Gastrocnemius medialis (tissue), 4 donors: ENCODE measurements at places on chromosomes 12 and 14.

DNA sequence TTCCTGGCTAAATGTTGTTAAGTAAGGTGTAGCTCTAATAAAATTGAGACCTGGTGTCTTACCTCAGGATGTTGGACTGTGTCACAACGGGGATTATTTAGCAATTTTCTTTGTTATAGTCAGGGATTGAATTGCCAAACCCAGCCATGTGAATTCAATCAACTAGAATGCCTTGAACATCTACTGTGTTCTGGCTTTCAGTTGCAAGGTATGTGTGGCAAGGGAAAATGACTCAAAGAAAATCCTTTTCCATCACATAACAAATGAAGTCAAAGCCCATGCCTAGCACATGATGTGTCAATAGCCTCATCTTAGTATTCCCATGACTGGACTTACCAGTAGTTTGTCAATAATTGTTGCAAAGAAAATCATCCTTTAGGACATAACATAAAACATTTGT, 519.8 kb upstream of the FLRT2 start:
- no peak for DNase-seq

- no peak for DNase-seq
These were observed 37.9 kb upstream of the BTG1 start for GRCh38 chr12:92183575-92183974.

GRCh38 chr14:81298911-81299310, 78.2 kb upstream of the GTF2A1 start:
- DNase-seq, result no peak

- DNase-seq, result no peak
These were observed 42.3 kb downstream of the CPM start for GRCh38 chr12:68890701-68891113.

GRCh38 chr14:99192028-99192621, 79.9 kb downstream of the BCL11B start:
- no peak for DNase-seq

DNA sequence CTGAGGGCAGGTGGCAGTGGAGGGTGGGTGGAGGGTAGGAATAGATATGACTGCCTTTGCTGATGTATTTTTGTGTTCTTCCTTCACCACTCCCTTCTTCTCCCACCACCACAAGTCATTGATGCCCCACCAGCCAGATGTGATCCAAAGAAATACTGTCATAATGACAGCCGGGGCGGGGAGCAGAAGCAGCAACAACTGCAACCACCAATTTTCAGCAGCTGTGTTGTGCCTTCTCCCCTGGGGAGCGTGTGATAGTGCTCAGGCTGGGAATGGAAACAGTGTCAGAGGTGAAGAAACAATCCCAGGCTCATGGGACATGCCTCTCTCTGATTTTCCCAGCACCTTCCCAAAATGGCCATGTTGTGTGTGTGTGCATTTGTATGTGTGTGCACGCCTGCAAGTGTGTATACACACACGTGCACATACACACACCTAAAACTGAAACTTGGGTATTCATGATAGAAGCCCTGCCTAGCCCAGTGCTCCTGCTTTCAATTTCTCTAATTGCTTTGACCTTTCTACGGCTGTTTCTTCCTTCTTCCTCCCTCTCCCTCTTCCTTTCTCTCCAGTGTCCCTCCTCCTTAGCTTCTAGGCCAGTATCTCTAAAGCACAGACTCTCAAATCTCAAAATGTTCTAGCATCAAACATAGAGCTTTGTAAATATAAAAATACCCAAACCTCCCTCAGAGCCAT, 299.2 kb upstream of the FKBP4 start:
- DNase-seq, result no peak

DNA sequence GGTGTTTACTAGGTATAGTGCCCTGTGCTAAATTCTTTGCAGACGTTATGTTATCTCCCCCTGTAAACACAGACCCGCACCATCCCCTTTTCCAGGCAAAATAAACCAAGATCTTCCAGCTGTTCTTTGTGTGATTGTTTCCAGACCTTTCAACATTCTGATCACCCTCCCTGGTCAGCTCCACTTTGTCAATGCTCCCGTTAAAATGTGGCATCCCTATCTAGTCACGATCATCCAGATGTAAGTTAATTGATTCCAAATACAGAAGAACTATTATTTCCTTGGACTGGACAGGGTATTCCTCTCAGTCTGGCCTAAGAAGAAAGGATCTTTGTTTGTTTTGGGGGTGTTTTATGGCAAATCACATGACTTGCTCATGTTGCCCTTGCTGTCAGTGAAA, 127.6 kb upstream of the ARID2 start:
- DNase-seq, result no peak

DNA sequence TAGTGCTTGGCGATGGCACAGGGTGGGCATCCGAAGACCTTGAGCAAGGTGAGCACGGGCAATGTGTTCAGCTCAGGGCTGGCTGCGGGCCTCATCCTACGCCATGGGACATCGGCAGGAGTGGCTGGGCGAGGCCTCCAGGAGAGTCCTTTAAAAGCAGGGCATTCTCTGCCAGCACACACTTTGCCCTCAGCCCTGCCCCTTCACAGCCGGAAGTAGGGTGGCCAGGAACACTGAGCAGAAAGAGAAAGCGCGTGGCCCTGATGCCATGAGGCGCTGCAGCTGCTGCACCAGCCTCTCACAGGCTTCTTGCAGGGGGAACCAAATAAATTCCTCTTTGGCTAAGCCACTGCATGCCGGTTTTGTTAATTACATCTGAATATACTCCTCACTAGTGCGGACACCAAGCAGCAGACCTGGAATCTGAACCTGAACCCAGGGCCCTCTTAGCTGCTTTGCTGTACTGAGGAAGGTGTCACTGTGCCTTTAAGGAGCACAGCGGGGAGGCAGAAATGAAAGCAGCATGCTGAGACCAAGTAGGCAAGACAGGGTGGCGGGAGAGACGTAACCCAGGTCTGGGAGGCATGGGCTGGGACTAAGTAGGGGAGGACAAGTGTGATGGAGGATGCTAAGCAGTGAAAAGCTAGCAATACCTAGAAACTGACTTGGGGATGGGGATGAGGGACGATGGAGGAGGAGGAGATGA, 155.2 kb downstream of the TTC7B start:
- DNase-seq, result no peak

GRCh38 chr12:9651265-9651729, 18.2 kb upstream of the CLEC2D start:
- DNase-seq, result no peak

GRCh38 chr14:58138714-58139482, 13.1 kb downstream of the ARMH4 start:
- no peak for DNase-seq

DNA sequence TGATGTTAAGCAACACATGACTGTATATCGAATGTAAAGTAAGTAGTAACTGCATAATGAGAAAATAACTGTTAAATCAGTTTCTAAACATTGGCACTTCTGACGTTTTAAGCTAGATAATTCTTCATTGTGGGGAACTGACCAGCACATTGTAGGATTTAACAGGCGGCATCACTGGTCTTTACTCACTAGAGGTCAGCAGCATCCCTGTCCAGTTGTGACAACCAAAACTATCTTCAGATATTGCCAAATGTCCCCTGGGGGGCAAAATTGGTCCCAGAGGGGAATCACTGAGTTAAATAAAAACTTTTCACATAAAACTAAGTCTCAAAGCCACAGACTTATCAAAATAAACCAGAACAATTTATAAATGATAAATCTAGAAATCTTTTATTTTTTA, 65.3 kb downstream of the BLTP3B start:
- no peak for DNase-seq

GRCh38 chr14:70641548-70642302, at the start of gene TTC9:
Gene TTC9, plus strand, starts transcription at chr14:70641916. Its CDS starts 214 bp downstream, at chr14:70642130.
- DNase-seq, result peak; percentile 37

DNA sequence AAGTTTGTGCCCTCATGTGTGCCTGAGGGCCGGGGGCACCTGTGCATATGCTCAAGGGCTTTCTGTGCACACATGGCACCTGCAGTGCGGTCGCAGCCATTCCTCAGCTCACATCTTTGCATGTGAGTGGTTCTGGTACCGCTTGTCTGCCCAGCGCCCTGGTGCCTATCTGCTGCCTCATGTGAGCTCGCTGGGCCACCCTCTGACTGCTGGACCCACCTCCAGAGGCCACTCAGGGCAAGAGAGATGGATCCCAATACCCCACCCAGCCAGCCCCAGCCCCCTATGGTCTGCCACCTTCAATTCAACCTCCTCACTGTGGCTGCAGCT, 5.4 kb upstream of the AMN start:
- no peak for DNase-seq

- DNase-seq, result no peak
These were observed 581.6 kb downstream of the GALC start for GRCh38 chr14:87411370-87411769.
